ENCODE measurements at places on chromosomes 13 and 19. TPM values are rescaled to one million over a fixed set of nuclear protein-coding genes. Genes with fewer than 3 reads are reported as not detected.

DNA sequence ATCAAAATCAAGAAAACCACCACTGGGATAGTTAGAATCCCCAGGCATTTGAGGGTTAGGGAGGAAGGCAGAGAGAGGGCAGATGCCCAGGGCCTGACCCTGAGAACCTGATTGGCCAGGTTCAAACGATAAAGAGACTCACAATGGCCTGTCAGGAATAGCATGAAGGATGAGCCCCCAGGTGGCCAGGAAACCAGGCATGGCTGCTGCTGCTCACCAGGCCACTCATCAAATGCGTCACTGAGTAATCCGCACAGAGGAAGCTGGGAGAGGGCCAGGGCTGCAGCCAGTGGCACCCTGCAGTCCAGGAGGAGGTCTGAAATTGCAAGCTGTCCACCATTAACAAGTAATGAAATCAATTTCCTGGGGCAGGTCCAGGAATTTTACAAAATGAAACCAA, 111.3 kb downstream of the KATNAL1 start:
- DNase-seq = no peak

Gene SPACA4
- not detected for polyA plus RNA-seq

DNA sequence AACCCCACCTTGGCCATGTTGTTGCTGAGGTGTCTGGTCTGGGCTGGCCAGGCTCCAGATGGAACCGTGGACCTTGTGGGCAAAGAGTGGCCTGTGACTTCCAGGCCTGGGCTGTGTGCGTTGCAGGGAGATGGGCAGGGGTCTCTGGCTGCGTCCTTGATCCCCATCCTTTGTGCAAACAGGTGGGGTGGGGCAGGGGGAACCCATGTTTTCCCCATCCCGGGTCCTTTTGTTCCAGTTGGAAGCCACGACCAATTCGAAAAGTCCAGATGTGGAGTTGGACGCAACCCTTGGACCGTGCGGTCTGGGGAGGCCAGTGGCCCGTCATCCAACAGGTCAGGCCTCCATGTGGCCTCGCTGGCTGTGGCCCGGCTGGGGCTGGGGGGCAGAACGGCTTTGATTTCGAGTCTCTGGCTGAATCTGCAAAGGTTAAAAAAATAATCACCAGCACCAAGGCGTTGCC, 13.1 kb upstream of the COMP start:
- DNase-seq = no peak

GRCh38 chr19:16066611-16067104, 9.6 kb upstream of the TPM4 start:
- DNase-seq = no peak

DNA sequence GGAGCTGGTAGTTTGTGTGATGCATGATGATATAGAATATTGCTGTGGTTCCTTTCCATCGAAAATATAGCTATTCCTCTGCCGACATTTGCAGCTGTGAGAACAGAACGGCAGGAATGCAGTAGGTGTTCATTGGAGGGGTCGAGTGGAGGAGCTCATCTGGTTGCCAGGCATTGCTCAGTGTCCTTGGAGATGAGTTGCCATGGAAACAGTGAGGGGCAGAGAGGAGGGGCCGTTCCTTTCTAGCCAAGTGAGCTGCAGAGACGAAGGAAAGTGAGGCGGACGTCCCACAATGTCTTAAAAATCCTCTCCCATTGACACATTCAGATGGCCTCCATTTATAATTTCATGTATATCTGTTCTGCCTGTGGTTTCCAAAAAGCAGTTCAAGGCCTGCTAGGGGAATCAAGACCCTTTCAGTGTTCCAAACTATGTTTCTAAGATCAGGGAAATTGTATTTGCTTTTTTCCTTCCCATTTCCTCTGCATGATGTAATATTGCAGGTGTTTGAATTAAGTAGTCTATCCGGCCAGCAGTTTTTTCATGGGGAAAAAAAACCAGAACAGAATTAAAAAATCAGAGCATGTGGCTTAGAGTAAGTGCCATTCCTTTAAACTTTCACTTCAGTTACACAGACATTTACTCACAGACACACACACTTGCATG, 41.2 kb upstream of the ZNF835 start:
- no peak for DNase-seq

Gene CRTC1
- polyA plus RNA-seq = 23.1 TPM

Gene KRTDAP
- polyA plus RNA-seq = 0.77 TPM

Gene FNDC3A
- polyA plus RNA-seq = 82.7 TPM

GRCh38 chr19:31214086-31214485, 135.2 kb downstream of the TSHZ3 start:
- DNase-seq = no peak

Gene ICAM1
- 6.1 TPM for polyA plus RNA-seq

DNA sequence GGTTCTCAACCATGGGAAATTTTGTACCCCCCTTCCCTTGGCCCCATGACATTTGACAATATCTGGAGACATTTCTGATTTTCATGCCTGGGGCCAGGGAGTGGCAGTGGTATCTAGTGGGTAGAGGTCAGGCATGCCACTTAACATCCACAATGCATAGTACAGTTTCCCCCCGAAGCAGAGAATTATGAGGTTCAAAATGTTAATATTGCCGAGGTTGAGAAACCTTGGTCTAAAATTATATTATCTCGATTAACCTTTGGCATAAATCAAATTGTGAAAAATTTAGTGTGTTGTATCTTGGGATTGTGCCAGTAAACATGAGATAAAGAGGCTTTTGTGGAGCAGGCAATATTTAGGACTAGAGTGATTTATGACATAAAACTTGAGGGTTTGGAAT, 147.9 kb downstream of the LMO7 start:
- DNase-seq = no peak

DNA sequence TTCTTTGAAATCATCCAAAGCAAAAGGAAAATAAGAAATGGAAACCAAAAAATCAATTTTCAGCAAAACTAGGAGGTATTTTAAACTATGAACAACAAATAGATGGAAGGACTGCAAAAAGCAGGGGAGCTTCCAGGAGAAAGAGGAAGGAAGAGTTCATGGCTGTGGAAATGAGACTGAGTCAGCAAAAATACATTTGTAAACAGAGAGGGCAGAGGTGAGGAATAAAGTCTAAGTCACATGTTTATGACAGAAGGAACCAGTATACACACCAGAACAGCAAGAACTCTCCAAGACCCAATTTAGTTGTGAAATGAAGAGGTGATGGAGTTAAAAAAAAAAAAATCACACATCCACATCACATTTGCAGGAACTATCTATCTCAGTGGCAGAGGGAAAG, 69.6 kb downstream of the RNASEH2B start:
- DNase-seq = no peak

DNA sequence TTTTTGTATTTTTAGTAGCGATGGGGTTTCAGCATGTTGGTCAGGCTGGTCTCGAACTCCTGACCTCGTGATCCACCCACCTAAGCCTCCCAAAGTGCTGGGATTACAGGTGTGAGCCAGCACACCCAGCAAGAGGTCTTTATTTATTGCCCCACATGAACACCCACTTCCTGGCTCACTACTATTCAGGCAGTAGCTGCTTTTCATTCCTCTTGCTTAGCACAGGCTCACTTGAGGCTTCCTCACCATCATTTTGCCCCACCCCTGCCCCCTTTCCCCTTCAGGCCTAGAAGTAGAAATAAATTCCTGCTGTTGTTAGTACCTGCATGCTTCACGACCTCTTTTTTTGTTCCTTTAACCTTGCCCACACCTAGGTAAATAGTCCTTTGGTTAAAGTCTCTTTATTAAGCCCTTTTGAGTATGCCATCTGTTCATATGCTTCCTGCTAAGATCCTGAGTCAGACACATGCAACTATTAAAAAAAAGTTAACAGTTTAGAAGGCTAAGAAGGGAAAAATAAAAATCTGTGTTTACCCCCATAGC, 33.5 kb upstream of the ITM2B start:
- no peak for DNase-seq

DNA sequence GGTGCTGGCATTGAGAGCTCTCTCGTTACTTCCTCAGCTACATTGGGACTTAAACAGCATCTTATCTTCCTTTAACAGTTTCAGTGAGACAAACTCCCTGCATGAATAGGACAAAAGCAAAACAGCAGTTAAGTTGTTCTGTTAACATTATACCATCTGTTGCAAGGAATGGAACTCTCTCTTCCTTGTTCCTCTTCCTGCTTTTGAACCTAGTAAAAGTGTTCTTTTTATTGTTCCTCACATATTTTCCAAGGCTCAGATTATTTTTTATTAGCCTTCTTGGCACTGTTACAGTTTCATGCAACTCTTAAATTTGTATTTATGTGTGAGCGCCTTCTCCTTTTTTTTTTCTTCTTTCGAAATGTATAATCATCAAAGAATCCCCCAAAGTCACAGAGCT, 202.6 kb upstream of the UFM1 start:
- no peak for DNase-seq

Gene TRPC4
- polyA plus RNA-seq = 4.3 TPM

Gene MRPS12
- 24.4 TPM for polyA plus RNA-seq

Gene LIM2
- polyA plus RNA-seq = 0.27 TPM

GRCh38 chr13:109180905-109181425, 551.6 kb downstream of the MYO16 start:
- DNase-seq = no peak

- no peak for DNase-seq
These were observed 597.8 kb upstream of the SLC10A2 start for GRCh38 chr13:103663996-103664395.

GRCh38 chr19:34459614-34460013, 21.9 kb upstream of the WTIP start:
- DNase-seq = no peak

DNA sequence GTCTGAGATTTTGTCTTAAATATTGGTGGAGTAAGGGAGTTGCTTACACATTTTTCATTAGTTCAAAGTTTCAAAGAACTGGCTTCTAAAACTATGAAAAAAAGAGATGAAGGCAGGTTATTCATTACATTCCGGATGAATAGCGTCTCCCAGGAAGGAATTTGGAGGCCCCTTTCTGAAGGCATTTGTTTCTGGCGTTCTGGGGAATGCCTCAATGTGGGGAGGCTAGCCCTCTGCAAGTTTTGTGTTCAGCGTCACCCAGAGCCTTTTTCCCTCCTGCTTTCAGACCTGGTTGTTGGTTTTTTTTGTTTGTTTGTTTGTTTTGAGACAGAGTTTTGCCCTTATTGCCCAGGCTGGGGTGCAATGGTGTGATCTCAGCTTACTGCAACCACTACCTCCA, 21.0 kb downstream of the FAM124A start:
- no peak for DNase-seq

GRCh38 chr19:19402656-19403372, 2.7 kb upstream of the GATAD2A start:
- DNase-seq = no peak

Gene ZNF43
- polyA plus RNA-seq = 40.2 TPM

Gene CCDC70
- polyA plus RNA-seq = not detected
